ENCODE measurements at places on chromosomes 5 and 9. TPM values are rescaled to one million over a fixed set of nuclear protein-coding genes. Genes with fewer than 3 reads are reported as not detected.

Gene TRIP13
- 9.2 TPM for total RNA-seq

Gene CTNND2
- total RNA-seq: under 0.01 TPM

Gene GNA14
- total RNA-seq: 2.0 TPM

Gene GPR150
- total RNA-seq: not detected

Gene SPATA31C1
- not detected for total RNA-seq
